ENCODE measurements at places on chromosomes 6 and 20.

DNA sequence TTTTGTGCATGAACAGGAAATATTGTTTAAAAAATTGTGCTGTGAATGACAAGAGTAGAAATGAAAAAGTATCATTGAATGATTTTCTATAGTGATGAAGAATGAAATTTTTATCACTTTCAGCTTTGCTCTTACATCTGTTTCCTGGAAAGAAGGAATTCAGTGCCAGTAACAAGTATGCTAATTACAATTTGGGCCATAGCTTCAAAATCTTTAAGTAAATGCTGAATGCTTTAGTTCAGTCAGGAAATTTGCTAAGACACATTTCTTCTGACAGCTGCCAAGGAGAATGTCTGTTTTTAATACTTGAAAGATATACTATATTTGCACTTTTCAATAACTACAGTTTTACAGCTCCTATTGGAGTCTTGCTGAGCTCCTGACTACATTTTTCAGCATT lies 203.7 kb upstream of the RSPO3 start:
- no peak for DNase-seq

GRCh38 chr6:228881-229651 lies 63.2 kb upstream of the DUSP22 start:
- no peak for DNase-seq

DNA sequence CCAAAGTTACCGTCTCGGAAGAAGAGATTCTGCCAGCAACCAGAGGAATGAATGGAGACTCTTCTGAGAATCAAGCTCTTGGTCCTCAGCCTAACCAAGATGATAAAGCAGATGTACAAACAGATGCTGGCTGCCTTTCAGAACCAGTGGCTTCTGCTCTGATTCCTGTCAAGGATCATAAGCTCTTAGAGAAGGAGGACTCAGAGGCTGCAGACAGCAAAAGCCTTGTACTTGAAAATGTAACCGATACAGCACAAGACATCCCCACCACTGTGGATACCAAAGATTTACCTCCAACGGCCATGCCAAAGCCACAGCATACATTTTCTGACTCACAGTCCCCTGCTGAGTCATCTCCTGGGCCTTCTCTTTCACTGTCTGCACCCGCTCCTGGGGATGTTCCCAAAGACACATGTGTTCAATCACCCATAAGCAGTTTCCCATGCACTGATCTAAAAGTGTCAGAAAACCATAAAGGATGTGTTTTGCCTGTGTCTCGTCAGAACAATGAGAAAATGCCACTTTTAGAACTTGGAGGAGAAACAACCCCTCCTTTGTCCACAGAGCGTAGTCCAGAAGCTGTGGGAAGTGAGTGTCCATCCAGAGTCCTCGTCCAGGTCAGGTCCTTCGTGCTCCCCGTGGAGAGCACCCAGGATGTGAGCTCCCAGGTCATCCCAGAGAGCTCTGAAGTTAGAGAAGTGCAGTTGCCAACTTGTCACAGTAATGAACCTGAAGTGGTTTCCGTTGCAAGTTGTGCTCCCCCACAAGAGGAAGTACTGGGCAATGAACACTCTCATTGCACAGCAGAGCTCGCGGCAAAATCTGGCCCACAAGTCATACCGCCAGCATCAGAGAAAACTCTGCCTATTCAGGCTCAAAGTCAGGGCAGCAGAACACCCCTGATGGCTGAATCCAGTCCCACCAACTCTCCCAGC lies 109.6 kb downstream of the RTN4IP1 start:
- peak; percentile 81 for DNase-seq

GRCh38 chr6:88785478-88785877 lies 177.9 kb downstream of the RNGTT start:
- no peak for DNase-seq

DNA sequence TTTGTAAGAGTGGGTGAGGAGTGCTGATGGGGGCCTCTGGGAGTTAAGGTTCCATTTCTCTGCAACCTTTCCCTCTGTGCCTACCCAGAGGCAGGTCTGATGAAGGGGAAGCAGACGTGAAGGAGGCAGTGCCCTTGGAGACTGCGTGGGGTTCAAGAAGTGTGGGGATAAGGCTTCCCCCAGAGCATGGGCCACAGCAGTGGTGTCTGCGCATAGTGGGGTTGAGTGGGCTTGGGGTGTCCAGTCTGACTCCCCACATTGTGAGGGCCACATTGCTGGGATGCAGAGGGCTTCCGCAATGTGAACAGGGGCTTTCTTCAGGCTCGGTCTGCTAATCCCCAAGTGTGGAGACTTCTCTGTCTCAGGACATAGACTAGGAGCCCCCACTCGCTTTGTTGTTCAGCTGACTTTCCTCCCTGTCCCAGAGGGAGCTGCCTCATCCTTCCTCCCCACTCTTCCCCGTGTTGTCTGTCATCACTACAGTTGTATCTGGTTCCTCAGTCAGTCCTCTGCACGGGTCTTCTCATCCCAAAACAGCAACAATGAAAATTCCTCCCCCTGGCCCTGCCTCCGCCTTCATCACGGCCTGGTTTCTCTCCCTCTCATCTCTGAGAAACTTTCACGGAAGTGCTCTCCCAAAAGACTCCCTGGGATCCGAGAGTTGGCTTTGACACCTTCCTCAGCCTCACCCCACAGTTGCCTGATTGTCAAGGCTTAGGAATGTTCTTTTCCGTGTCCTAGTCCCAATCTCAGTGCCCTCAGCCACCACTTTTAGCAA lies 2.8 kb downstream of the EBF4 start:
- no peak for DNase-seq

Data from stimulated activated CD4-positive, alpha-beta T cell treated with anti-CD3 and anti-CD28 coated beads, Interleukin-12 subunit alpha, Interleukin-12 subunit beta, amount 100 ng/mL, for 48 hours (primary cell).